ENCODE measurements at places on chromosomes 2 and 18.

DNA sequence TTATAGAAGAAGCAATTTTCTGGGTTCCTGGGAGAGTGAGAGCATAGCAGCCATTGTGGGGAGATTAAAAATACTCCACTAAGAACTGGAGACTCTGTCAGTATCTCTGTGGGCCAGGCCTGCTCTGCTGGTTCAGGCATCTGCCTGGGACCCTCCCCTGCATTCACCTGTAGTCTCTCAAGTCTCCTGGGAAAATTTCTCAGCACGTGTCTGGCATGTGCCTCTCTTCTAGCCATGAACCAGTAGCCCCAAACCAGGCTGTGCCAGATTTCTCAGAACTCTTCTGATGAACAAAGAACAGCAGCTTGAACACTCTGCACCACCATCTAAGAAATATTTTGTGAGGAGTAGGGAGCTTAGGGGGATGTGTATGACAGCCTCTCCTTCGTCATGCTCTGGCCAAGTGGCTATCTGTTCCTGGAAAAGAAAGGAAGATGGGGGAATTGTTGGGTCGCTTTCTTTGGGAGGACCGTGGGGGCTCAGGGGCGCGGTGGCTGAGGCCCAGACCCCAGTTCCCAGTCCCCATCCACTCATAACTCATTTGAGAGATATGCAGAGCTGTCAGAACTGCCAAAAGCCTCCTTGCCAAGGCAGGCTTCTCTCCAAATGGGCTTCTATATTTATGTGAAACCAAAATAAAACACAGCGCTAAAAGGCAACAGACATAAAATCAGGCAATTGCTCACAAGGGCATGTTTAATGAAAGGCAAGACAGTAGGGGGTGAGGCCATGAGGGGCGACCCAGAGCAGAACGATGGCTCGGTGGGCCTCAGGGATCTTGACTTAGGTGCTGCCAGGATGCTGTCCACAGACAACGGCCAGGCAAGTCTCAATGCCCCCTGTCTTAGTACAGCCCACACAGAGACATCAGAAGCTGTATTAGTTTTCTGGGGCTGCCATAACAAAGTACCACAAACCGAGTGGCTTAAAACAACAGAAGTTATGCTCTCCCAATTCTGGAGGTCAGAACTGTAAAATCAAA, 114.7 kb upstream of the TNP1 start:
- no peak overlapping the region for H3K27ac ChIP-seq
- DNase-seq: no peak
- no peak overlapping the region for H3K4me3 ChIP-seq
- no peaks in the 10 kb centered on the region for H3K27me3 ChIP-seq

GRCh38 chr2:181103659-181104058, 123.3 kb downstream of the UBE2E3 start:
- H3K27ac ChIP-seq: no peak overlapping the region
- H3K4me1 ChIP-seq: no peaks in the 10 kb centered on the region
- H3K27me3 ChIP-seq: no peaks in the 10 kb centered on the region
- DNase-seq: no peak
- H3K4me3 ChIP-seq: no peak overlapping the region
- H3K36me3 ChIP-seq: no peaks in the 10 kb centered on the region

DNA sequence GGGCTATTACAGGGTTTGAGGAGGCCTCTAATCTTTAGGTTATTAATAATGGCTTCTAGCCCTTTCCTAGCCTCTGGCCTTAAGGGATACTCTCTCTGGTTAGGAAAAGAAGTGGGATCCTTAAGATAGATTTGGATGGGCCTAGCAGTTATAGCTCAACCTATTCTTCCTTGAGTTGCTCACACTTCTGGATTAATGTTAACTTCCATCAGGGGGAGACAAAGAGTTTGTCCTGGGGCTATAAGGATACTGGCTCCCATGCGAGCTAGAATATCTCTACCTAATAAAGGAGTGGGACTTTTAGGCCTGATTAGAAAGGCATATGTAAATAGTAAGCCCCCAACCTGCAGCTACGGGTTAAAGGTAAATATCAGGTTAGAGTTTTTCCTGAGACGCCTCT, 14.3 kb upstream of the PTH2R start:
- no peaks in the 10 kb centered on the region for H3K4me1 ChIP-seq
- no peaks in the 10 kb centered on the region for H3K36me3 ChIP-seq
- no peak overlapping the region for H3K4me3 ChIP-seq
- peak; percentile 25 for DNase-seq
- H3K27me3 ChIP-seq: no peaks in the 10 kb centered on the region

- H3K4me1 ChIP-seq: peaks cover 16% of the 10 kb centered on the region
- no peaks in the 10 kb centered on the region for H3K36me3 ChIP-seq
- H3K4me3 ChIP-seq: no peak overlapping the region
- peaks cover 2% of the 10 kb centered on the region for H3K27me3 ChIP-seq
- DNase-seq: no peak
- H3K27ac ChIP-seq: no peak overlapping the region
Measured at GRCh38 chr2:120208381-120209353, 14.5 kb downstream of the TMEM185B start.
